ENCODE measurements at places on chromosomes 11 and 22.

DNA sequence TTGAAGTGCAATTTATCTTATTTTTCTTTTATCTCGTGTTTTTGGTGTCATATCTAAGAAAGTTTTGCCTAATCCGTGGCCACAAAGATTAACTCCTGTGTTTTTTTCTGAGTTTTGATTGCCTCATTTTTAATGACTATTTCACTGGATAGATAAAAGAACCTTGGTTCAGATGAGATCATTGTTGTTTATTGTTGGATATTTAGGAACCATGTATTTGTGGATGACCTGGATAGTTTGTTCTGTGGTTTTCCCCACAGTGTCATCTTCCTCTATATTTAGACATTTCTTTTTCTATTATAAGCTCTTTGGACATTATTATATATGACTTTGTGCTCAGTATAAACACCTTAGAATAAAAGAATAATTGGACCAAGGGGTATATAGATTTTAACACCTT lies 37.2 kb downstream of the PPP6R3 start:
- no peak for DNase-seq

- DNase-seq: no peak
Measured at GRCh38 chr11:35367491-35367890, 51.9 kb downstream of the SLC1A2 start.

DNA sequence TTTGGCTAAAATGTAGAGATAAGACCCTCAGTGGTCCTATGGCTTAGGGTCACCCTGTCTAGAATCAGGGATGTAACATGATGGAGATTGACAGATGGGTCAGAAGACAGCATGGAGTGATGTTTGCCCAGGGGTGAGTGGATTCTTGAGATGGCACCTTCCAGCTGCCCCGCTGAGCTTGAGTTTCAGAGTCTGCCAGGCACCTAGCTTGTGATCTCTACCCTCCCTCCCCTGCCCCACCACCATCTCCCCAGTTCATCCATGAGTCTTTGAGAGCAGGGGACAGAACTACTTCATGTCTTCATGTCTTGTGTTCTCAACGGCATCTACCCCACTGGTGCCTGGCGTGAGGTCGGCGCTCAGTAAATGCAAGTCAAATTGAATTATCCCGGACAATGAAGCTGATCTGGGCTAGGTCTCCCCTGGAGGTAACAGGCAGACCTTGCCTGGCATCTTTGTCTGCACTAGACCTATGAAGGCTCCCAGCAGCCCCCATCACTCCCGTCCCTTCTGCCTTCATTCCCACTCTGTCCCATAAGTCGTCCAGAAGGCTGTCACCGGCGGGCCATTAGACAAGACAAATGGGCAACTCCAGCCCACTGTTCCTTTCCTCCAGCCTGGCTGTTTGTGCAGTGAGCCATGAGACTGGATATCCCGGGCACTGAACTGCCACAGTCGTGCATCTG lies 239.2 kb upstream of the TBCEL start:
- no peak for DNase-seq

DNA sequence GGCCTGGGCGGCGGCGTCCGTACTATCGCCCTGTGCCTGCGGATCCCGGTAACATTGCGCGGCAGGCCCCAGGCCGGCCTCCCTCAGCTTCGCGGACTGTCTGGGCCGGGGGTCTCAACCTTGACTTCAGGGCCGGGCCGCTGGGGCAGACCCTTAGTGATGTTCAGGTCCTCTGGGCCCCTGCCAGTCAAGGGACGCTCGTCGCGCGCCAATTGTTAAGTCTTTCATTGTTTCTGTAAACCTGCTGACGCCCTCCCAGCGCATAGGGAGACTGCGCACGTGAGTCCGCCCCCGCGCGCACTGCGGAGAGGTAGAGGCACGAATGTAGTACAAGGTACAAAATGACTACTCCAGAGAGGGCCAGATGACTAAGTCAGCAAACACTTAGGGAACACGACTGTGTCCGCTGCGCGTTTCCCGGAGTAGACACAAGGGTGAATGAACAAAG lies 451 bp upstream of the HDHD5 start:
- DNase-seq: no peak

DNA sequence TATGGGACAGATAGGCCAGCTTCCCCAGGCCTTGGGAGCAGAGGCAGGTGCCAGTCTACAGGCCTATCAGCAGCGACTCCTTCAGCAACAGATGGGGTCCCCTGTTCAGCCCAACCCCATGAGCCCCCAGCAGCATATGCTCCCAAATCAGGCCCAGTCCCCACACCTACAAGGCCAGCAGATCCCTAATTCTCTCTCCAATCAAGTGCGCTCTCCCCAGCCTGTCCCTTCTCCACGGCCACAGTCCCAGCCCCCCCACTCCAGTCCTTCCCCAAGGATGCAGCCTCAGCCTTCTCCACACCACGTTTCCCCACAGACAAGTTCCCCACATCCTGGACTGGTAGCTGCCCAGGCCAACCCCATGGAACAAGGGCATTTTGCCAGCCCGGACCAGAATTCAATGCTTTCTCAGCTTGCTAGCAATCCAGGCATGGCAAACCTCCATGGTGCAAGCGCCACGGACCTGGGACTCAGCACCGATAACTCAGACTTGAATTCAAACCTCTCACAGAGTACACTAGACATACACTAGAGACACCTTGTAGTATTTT lies 26.6 kb upstream of the L3MBTL2 start:
- no peak for DNase-seq

DNA sequence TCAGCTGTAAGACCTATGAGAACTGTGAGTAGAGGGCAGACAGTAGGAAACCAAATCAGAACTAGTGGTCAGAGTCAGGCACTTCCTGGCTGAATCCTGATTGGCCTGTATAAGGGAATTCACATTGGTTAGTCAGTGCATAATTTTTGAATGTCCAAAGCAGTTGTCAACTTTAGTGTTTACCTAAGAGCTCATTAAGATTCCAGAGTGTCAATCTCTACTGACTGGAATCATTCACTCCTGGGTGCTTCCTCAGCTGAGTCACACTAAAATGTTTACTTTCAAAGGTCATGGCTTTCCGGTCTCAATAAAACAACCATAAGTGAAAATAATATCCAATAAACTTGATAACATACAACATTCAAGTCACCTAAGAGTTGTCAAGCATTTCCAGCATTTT lies 306.1 kb downstream of the C11orf87 start:
- peak; percentile 8 for DNase-seq

DNA sequence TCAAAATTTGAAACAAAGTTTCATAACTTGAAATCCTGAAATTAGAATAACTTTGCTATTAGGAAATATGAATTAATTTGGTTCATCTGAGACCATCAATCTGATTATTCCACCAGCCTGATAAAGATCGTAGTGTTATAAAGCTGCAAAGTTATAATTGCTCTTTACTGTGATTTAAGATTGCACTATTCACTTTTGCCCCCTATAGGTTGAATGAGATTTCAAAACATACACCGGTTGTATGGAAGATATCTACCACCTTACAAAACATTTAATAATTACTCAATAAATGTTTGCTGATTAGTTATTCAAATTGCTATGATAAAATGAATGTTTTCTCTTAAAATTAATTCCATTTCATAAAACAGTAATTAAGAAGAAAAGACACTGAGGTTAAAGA lies 26.1 kb downstream of the APIP start:
- DNase-seq: no peak

DNA sequence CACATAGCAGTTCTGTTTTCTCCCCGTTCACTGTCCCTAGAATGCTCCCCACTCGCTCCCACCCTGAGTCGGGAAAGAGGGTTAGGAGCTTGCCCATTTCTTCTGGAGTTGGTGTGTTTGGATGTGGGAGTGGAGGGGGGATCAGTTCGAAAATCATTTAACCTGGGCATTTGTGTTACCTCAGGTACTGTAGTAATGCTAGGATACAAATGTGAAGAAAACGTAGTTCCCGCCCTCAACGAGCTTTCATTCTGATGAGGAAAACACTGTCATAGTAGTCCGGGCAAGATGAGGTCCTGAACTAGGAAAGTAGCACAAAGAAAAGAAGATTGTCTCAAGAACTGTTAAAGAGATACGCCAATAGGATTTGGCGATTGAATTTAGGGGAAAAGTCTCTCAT lies 539 bp downstream of the SDHD start:
- no peak for DNase-seq

GRCh38 chr22:18057568-18058209 lies 20.1 kb upstream of the PEX26 start:
- no peak for DNase-seq

DNA sequence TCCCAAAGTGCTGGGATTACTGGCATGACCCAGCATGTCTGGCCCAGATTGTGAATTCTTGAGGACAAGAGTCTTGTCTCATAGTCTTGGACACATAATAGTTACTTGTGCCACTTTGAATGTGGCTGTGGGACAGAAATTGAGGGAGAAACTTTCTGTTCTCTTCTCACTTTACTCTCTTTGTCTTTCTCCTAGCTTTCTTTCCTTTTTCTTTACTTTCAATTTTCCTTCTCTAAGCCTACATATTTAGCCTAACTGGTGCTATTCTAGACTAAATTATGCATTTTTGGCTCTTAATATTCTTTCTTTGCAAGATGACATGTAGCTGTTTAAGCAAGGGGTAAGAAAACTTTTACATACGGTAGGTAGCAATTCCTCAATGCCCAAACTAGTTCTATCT lies 33.2 kb downstream of the HORMAD2 start:
- DNase-seq: no peak

GRCh38 chr11:72897506-72897905 lies 83.3 kb downstream of the ATG16L2 start:
- no peak for DNase-seq

GRCh38 chr22:45612451-45612901 lies 59.2 kb upstream of the ATXN10 start:
- DNase-seq: no peak

DNA sequence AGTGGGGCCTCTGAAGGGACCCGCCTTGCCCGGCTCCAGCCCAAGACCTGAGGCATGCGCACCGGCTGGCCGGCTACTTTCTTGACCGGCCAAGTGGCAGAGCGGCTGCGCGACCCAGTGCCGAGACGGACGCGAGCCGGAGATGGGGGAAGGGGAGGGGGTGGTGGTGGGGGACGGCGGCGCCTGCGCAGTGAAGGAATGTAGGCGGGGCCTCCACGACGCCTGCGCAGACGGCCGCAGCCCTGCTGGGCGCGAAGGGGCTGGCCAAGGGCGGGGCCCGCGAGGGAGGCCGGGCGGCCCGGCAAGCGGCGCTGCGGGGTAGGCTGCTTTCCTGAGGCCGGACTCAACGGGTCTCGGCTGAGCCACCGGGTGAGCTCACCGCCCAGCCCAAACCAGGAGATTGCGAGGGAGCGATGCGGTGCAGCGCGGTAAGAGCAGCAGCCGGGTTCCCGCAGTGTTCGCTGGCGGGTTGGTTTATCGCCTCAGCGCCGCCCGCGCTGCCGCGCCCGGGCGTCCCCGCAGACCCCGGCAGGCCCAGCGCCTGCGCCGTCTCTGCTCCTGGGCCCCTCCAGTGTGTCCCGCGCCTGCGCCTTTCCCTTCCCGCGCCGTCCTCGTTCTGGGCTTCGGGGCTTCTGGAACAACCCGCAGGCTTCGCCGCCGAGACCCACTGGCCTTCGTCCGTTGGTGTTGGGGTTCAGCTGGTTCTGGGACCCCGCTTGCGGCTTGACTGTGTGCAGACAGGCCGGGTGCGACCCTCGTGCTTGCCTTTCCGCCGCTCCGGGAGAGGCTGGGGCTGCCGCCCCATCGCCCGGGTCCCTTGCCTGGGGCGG lies at the start of gene SPECC1L:
TSS of gene SPECC1L (plus strand) at position 276 of the 830 bp plus-strand sequence. CDS start 31,401 bp downstream, outside the sequence.
- peak; percentile 65 for DNase-seq

DNA sequence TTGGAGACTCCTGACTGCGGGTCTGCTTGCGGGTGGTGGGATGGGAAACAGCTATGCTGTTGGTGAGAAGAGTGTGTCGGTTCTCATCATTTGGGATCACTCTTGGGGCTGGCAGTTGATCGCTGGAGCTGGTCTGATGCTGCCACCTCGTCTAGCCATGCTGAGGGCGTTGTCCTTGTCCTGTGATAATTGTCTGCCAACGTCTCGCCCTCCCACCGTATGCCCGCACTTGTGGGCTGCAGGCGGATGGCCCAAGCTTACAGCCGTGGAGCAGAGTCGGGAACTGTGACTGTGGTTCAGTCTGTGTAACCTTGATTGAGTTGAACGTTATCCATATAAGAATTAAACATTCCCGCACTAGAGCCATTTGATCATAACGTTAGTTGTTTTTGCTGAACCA lies 204.4 kb downstream of the TBC1D22A start:
- no peak for DNase-seq

Measured in NCI-H510A (cell line).